ENCODE measurements at places on chromosomes 7 and 10. TPM values are rescaled to one million over a fixed set of nuclear protein-coding genes. Genes with fewer than 3 reads are reported as not detected.

The INTS15 gene
- 28.6 TPM for polyA plus RNA-seq

The RHOBTB1 gene
- polyA plus RNA-seq, result 21.8 TPM

The IDI2 gene
- not detected for polyA plus RNA-seq

The UMAD1 gene
- polyA plus RNA-seq, result 17.5 TPM

The OGDHL gene
- polyA plus RNA-seq, result 20.0 TPM

The GIMAP7 gene
- 14.7 TPM for polyA plus RNA-seq

The NXPH1 gene
- polyA plus RNA-seq, result 0.06 TPM

The HTRA1 gene
- polyA plus RNA-seq, result 69.8 TPM

The CRTAC1 gene
- polyA plus RNA-seq, result 2.5 TPM

The GPC2 gene
- polyA plus RNA-seq, result 3.9 TPM

The TMEM209 gene
- 18.0 TPM for polyA plus RNA-seq

The MMD2 gene
- 0.24 TPM for polyA plus RNA-seq

The NRCAM gene
- 11.8 TPM for polyA plus RNA-seq

The NUTM2E gene
- polyA plus RNA-seq, result 0.09 TPM

The TMEM270 gene
- 0.10 TPM for polyA plus RNA-seq

The HOXA11 gene
- not detected for polyA plus RNA-seq

- no peak for DNase-seq
These were observed 76.3 kb downstream of the WDFY4 start for GRCh38 chr10:48760983-48761382.

DNA sequence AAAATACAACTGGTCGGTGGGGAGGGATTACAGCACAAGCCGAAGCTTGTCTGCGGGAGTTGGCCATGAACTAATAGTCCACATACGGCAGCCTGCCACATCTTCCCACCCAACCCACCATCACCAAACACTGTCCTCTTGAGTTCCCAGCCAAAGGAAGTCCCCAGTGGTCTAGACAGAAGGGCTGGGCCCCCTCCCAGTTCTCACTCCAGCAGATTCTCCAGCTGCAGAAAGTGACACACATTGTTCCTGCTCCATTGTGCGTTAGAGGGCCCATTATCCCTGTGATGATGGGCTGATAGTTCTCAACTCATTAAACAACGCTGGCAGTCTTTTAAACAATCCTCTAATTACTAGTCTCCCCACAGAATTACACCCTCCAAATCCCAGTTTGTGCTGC is 148.0 kb downstream of the FGFR2 start:
- DNase-seq, result no peak

- DNase-seq, result no peak
These were observed 49.6 kb downstream of the SHH start for GRCh38 chr7:155762655-155763054.

DNA sequence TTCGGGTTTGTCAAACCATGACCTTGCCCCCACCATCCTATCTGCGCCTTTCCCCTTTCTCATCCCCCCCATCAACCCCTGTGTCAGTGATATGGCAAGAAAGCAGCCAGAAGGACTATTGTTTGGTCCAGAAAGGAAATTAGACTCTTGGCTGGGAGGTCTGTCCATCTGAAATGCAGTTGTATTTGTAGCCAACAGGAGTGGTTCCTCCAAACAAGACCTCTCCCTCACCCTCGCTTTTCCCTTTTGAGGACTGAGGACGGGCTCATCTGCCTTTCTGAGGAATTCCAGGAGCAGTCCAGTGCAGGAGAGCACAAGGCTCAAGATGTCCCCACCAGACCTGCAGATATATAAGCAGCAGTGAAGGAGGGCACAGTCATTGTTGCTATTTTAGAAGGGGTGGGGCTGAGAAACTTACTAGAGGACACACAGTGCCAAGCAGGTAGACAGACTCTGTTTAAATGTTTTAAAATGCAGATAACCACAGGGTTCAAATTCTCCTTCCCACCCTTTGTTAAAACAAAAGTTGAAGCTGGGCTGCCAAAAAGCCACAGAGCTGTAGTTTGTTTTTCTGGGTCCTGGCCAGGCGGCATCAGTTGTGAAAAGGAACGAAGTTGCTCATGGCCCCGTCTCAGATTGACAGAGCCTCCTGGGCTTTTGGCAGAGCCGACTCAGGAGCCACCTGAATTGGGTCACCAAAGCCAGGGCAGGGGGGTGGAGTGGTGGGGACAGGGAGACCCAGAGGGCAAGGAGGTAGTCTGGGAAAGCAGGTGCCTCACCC is 37.3 kb downstream of the CYP17A1 start:
- no peak for DNase-seq

DNA sequence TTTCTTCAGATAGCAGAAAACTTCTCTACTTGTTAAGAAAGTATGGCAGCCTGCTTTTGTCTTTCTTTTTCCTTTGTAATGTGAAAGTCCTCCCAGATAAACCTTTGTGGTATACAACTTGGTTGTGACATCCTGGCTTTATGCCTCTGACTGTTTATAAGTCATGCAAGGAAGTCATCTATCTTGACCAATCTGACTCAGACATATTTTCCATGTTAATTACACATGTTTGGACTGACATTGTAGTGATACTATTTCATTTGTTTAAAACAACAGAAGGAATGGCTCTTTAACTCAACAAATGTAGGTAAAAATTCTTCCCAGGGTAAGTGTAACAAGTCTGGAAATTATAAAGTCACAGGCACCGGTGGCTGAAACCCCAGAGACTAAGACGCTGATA is 341.6 kb upstream of the MEOX2 start:
- no peak for DNase-seq

- DNase-seq, result no peak
These were observed 184.4 kb downstream of the GRID1 start for GRCh38 chr10:86182150-86182549.

- no peak for DNase-seq
These were observed 148.3 kb downstream of the EXOC4 start for GRCh38 chr7:133401225-133401624.

DNA sequence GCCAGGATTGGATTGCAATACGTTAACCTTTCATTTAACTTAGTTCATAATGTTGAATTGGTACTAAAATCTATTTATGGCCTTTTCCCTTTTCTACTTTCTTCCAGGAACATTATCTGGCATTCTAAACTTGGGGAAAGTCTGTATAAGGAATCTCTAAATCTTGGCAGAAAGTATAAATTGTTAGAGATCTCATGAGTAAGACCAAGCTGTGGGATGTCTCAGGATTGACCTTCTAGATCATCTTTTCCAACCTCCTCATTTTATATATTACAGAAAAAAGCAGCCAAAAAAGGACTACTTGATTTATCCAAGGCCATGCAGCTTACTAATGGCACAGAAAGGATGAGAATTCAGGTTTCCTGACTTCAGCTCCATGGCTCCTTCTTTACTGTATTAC is 598.3 kb downstream of the INHBA start:
- DNase-seq, result no peak

- no peak for DNase-seq
These were observed 218.3 kb downstream of the AHR start for GRCh38 chr7:17516771-17517170.

DNA sequence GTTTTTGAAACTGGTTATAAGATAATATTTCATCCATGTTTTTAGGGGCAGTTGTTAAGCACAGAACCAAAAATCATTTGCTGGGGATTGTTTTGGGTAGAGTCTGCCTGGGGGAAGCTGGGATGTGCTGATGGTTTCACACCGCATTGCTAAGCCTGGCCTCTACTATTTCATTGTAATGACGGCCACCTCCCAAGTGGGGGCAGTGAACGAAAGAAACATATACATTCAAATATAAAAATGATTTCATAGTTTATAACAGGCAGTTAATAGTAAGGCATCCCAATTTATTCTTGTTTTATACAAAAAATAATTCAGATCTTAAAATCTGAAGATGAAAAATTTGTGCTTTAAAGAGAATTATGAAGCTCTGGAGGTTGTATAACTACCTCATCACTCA is 750.8 kb downstream of the REEP3 start:
- no peak for DNase-seq

- DNase-seq, result no peak
These were observed 27.5 kb upstream of the SMARCD3 start for GRCh38 chr7:151275813-151276577.

GRCh38 chr10:97302088-97302791 is 9.8 kb upstream of the ARHGAP19 start:
- DNase-seq, result no peak

DNA sequence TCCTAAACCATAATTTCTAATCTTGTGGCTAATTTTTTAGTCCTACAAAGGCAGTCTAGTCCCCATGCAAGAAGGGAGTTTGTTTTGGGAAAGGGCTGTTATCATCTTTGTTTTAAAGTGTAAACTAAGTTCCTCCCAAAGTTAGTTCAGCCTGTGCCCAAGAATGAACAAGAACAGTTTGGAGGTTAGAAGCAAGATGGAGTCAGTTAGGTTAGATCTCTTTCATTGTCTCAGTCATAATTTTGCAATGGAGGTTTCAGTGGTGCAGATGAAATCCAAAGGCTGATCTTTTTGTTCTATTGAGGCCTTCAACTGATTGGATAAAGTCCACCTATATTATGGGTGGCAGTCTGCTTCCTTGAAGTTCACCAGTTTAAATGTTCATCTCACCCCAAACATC is 68.1 kb downstream of the LRGUK start:
- no peak for DNase-seq

DNA sequence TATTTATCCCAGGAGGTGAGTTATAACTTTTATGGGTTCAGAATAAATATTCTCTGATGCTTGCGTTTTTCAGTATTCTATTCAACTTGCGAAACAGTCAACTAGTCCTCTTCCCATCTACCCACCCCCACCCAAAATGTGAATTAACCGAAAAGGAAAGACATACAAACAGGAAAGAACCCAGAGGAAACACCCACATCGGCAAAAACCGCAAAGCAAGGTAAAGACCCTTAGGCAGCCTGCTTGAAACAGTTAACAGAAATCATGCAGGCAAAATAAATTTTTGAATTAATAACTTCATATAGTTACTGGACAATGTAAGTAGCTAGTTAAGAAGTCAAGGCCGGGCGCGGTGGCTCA is 5.4 kb downstream of the ZC3HAV1 start:
- DNase-seq, result no peak

- DNase-seq, result peak; percentile 26
These were observed 108.6 kb downstream of the SRI start for GRCh38 chr7:88111140-88111743.

- no peak for DNase-seq
These were observed 52.2 kb downstream of the SEM1 start for GRCh38 chr7:96657347-96658021.

GRCh38 chr10:78295242-78295641 is 261.6 kb downstream of the RPS24 start:
- no peak for DNase-seq

GRCh38 chr10:91319336-91319735 is 90.8 kb upstream of the HECTD2 start:
- DNase-seq, result no peak

DNA sequence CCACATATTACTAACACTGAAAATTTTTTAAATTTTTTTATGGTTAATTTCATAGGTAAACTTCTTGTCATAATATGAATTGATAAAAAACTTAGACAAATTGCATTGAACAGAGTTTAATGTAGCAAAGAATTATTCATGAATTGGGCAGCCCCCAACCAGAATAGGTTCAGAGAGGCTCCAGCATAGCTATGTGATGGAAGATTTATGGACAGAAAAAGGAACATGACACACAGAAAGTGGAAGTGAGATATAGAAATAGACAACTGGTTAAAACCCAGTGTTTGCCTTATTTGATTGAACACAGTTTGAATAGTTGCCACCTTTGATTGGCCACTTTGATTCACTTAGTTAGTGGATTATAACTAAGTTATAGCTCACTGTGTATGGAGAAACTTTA is 87.2 kb downstream of the AHR start:
- no peak for DNase-seq

GRCh38 chr10:72039377-72039776 is 49.0 kb downstream of the SPOCK2 start:
- DNase-seq, result no peak

GRCh38 chr7:156927571-156928405 is 21.7 kb upstream of the NOM1 start:
- no peak for DNase-seq

- DNase-seq, result no peak
These were observed 264.9 kb downstream of the ZWINT start for GRCh38 chr10:56096226-56096517.

DNA sequence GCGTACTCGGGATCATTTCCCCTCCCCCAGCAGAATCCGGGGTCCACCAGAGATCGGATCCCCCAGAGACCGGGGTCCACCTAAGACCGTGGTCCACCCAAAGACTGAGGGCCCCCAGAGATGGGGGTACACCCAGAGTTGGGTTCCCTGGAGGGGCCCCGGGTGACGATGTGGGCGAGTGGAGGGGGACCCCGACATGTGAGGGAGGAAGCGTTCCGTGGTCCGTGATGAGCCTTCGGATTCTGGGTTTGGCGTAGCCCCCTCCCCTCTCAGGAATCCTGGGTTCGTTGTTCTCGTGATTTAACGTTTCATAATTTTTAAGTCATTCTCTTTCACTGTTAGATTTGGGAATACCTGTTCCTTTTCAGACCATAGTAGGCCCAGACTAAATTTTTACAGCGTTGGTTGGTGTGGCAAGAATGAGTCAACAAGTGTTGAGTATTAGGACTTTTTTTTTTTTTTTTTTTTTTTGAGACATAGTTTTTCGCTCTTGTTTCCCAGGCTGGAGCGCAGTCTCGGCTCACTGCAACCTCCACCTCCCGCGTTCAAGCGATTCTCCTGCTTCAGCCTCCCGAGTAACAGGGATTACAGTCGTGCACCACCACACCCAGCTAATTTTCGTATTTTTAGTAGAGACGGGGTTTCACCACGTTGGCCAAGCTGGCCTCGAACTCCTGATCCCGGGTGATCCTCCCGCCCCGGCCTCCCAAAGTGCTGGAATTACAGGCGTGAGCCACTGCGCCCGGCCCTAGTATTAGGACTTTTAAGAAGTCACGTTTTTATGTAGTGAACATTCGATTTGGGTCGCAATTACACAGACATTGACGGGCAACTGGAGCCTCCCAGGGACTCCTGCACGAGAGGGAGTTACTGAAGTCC is 672 bp downstream of the GTPBP4 start:
- no peak for DNase-seq

DNA sequence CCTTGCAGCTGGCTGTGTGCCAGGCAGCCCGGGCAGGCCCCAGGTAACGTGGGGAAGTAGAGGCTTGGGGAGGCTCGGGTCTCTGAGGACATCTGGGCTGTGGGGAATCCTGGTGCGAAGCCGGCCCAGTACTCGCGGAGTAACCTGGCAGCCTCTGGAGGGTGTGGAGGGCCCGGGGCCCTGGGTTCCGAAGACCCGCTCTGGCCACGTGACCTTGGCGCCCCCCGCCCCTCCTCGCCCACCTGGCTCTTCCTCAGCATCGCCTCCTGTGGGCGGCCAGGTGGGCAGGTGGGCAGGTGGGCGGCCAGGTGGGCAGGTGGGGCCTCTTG is 143.1 kb downstream of the WDR37 start:
- DNase-seq, result no peak

DNA sequence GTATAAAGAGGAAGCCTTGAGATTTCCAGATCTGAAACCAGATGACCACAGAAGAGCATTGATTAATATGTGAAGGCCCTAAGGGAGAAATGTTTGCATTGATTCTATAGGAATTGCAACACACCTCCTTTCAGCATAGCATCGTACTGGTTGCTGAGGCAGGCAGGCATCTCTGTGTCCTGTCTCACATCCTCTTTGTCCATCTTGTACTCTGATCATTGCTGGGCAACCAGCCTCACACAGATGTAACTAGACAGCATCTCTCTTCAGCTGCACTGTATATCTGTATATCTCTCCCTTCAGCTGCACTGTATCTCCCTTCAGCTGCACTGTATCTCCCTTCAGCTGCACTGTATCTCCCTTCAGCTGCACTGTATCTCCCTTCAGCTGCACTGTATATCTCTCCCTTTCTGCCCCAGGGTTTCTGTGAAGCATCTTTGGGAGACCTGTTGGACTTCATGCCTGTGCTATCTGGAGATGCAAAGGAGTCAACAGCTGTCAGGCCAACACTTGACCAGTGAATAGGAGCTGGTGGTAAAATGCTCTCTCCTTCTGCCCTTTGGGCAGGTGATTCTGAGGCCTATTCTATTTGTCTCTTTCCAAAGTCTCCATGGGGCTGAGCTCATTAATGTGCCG is 40.3 kb downstream of the TMEM178B start:
- no peak for DNase-seq
